ENCODE measurements at places on chromosomes 4 and X.

DNA sequence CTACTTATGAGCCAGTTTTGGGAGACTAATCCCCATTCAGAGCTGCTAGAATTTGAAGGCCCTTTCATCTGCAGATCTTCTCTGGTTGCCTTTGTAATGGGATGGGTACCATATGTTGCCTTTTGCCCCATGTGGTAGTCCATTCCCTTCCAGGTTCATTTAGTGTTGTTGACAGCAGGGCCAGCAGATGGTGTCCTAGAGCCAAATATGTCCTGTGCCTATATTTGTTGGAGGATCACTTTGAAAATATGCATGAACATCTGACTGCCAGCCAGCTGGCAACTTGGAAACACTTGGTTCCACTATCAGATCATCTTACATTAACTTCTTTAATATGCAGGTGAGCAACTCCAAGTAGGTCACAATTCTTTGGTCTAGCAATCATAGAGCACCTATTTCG, 30.4 kb downstream of the CFAP299 start:
- DNase-seq, result peak; percentile 47

GRCh38 chrX:72258174-72258573, 18.9 kb downstream of the RPS4X start:
- DNase-seq, result no peak

DNA sequence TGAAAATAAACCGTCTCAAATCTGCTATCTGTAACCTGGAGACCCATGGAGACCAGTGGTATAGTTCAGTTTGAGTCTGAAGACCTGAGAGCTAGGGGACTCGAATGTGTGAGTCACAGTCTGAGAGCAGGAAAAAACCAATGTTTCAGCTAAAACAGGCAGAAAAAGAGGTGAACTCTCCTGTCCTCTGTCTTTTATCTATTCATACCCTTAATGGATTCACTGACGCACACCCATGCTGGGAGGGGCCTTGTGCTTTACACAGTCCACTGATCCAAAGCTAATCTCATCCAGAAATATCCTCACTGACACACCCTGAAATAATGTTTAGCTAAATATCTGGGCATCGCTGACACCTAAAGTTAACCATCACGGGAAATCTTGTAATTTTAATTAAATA, 297.9 kb downstream of the GPM6A start:
- DNase-seq, result no peak

GRCh38 chr4:37243722-37244582, 591 bp upstream of the NWD2 start:
- no peak for DNase-seq

DNA sequence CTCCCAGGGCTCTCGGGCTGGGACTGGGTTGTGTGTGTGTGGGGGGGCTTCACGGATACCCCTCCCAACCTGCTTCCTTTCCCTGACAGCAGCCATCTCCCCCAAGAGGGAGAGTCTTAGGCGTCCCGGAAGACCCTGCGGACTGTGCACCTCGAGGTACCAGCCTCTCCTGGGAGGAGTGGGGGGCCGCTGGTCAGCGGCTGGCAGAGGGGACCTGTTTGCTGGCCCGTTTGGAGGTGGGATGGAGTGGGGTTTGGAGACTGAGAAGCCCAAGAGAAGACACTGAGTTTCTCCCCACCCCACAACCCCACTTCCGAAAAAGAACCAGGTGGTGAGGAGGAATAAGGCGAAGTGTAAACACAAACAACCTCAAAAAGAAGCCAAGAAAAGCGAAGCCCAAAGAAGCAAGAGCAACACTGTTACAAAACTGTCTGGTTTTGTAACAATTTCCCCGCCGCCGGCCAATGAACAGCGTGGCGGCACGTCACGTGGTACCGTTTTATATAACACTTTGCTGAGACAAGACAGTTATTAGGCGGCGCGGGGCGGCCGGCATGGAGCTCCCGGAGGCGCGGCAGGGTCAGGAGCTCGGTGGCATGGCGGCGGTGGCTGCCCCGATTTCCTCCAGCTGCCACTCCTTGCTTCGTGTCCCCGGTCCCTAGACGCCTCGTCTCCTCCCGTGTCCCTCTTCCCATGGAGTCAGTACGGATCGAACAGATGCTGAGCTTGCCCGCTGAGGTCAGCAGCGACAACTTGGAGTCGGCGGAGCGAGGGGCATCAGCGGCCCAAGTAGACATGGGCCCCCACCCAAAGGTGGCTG, at the start of gene LONRF3:
Gene LONRF3 (plus strand): TSS at position 531 of the 820 bp plus-strand sequence. CDS start 163 bp downstream, at position 694.
- peak; percentile 59 for DNase-seq

All from activated gamma-delta T cell treated with Interleukin-2 at 50 U/mL for 16 hours (primary cell).